NCI-H748 treated with DMSO at 0.1 percent for 48 hours (cell line): ENCODE measurements at places on chromosomes 16 and 17.

- no peak for DNase-seq
Measured at GRCh38 chr16:82059983-82060421, 24.9 kb downstream of the HSD17B2 start.

DNA sequence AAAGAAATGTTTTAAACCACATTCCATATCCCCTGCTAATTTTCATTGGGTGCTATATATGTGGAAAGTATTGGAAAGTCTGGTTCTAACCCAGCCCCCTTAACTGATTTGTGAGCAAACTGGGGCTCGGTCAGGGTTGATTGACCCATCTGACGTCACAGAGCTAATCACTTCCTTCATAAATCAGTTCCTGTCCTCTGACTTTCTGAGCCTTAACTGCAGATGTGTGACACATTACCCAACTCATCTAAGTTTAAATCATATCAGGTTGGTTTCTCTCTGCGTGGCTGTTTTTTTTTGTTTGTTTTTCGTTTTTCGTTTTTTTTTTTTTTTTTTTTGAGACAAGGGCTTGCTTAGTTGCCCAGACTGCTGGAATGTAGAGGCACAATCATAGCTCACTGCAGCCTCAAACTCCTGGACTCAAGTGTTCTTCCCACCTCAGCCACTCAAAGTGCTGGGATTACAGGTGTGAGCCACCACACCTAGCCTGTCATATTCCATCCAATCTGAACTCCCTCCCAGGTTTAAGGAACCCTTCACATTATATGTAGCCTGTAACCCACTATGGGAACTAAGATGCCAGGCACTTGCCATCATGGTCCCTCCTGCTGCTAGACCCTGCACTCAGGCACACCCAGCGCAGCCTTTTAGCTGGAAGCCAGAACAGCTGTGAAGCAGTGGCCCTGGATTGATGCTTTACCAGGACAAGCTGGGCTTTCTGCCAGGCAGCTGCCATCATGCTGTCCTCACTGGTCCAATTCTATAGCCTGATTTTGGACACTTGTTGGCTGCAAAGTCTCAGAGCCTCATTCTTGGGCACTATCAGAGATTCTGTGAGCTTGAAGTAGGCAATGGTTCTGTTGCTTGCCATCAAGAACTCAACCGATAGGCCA is 6.9 kb upstream of the BPTF start:
- no peak for DNase-seq

DNA sequence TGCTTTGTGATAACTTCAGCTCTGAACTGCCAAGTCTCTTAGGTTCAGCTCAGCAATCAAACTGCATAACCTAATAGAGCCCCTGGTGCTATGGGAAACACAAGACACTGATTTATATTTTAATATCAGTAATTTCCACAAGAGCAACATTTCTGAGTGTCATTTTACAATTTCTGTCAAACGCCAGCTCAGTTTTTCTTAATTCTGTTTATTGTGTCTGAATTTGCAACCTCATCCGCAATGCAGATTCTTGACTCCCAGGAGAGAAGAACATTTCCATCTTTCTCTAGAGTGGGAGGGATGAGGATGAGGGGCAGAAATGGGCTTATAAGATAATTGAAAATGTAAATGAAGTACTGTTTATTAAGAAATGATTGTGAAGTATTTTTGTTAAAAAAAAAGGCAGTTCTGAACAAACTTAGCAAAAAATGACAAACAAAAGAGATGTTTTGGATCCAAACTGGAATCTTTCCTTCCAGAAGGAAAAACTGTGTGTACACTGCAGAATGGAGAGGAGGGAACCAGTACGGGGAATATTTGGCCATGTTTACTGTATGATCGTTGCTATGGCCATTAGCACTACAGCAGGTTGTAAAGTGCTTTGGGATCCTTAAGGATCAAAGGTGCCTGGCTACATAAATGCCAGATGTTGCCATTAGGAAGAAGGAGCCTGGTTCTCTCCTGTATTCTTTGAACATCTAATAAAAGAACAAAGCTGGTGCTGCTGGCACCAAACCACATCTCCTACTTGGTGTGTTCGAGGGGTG is 7.4 kb upstream of the PMFBP1 start:
- DNase-seq = no peak

GRCh38 chr17:40062329-40063186 is at the start of gene THRA:
THRA (plus strand) TSS chr17:40062965; CDS start chr17:40074489, 11,524 bp downstream.
- DNase-seq = no peak

GRCh38 chr16:49700251-49701064 is 155.5 kb downstream of the ZNF423 start:
- DNase-seq = no peak

DNA sequence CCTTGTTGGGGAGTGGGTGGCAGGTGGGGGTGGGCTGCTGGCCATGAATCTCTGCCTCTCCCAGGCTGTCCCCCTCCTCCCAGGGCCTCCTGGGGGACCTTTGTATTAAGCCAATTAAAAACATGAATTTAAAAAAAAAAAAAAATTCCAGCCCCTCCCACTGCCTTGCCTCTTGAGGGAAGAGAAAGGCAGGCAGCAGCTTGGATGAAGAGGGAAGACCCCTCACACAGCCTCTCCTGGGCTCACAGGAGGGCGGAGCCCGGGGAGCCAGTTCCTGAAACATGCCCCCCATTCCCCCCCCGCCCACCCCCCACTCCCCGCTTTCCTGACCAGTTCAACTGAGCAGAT is 1.8 kb upstream of the TCAP start:
- DNase-seq = no peak

DNA sequence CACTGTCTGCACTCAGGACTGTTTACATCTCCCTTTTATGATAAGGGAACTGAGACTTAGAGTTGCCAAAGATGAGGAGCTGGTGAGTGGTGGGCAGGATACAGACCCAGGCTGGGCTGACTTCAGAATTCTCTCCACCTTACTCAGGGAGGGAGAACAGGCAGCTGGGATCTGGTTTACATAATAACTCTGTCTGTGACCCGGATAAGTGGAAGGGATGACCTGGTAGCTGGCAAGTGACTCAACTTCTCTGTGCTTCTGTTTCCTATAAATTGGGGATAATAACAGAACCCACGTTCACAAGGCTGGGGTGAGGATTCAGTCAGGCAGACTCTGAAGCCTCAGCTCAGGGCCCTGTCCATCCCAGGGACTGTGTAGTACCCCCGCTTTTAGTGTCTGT is 2.6 kb downstream of the SNX20 start:
- no peak for DNase-seq

GRCh38 chr16:29736112-29736511 is 9.7 kb downstream of the C16orf54 start:
- no peak for DNase-seq

DNA sequence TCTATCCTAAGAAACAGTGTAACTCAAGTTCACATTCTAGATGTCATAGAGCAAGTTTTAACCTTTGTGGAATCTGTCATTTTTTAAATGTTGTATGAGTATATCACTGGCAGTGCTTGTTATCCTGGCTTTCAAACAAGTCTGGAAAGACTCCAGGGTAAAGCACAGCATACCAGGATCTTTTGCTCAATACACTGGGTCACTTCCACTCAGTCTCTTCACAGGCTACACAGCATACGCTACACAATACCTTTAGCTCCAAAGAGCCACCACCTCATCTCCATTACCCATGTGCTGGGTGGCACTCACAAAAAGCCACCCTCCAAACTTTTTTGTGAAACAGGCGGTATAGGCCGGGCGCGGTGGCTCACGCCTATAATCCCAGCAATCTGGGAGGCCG is 69.5 kb downstream of the PARN start:
- no peak for DNase-seq

DNA sequence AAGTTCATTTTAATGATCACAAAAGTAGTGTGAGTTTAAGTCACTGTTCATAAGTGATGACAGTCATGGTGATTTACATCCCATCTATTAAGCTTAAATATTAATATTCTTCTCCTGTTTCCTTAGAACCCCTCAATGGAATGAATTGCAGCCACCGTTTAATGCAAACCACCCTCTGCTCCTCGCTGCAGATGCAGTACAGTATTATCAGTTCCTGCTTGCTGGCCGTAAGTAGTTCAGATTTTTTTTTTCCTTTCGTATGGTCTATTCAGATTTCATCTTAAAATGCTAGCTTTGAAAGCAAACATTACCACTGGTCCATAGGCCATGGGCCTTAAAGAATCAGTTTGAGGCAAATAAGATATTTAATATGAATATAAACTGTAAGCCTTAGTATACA is 359.0 kb upstream of the TBX2 start:
- DNase-seq = no peak

DNA sequence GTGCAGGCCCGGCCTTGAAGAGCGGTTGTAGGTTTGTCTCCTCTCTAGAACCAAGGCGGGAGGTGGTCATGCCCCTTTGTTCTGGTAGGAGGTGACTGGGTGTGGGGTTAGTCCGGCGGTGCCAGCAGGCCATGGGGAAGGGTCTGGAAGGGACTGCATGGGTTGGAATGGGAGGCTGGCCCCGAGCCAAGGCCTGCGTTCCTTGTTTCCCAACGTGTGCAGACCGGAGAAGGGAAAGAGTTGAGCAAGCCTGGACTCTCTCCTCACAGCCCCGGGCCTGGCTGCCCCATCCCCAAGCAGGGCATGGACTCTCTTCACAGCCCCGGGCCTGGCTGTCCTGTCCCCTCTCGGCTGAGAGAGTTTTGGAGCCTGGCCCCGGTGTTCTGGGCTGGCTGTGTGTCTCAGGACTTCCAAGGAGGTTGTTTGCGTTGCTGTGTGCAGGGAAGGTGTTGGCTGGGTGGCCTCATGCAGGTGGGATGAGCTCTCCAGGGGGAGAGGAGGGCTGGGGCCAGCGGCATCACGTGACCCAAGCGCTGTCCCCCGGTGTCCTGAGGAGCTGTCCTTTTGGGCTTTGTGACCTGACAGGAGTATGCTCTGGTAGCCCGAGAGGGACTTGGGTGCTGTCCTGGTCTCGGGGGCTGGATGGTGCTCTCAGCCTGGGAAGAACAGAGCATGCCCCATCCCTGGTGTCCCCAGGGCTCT is 2.6 kb downstream of the CACNA1H start:
- DNase-seq = no peak

- DNase-seq = no peak
Measured at GRCh38 chr17:35344262-35344661, 29.2 kb downstream of the SLFN11 start.

- DNase-seq = no peak
Measured at GRCh38 chr16:49597796-49598195, 224.2 kb downstream of the C16orf78 start.

GRCh38 chr17:72332367-72332766 is 211.5 kb downstream of the SOX9 start:
- no peak for DNase-seq
